ENCODE measurements at places on chromosomes 3 and 15.

DNA sequence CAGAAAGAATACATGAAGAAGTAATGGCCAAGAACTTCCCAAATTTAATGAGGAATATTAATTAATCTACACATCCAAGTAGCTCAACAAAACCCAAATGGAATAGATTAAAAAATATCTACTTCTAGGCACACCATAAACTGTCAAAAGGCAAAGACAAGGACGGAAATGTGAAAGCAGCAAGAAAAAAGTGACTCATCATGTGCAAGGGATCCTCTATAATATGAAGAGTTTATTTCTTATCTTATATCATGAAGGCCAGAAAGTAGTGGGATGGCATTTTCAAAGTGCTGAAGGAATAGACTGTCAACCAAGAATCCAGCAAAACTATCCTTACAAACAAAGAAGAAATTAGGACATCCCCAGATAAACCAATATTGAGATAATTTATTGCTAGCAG is 73.9 kb upstream of the PRICKLE2 start:
- DNase-seq = no peak

- no peak for DNase-seq
Measured at GRCh38 chr15:77104155-77104554, 33.2 kb upstream of the TSPAN3 start.

GRCh38 chr3:125402639-125403038 is 27.5 kb upstream of the ZNF148 start:
- DNase-seq = no peak

DNA sequence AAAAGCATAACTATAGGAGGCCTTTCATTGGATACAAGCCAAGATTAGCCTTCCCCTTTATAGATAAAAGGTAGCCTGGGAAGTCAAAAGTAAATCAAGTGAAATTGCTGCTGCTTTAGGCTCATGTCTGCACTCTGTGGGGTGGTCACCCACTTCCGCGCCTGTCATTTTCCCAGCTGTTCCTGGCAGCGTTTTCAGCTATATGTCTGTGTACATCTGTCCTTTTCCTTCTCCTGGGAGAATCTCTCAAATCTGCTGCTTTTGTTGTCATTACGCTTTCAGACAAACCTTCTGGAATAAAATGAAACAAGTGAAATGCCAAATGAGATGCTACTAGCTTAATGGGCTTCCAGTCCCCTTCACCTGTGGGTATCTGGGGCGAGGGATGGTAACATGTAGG is 211.8 kb downstream of the MCTP2 start:
- no peak for DNase-seq

DNA sequence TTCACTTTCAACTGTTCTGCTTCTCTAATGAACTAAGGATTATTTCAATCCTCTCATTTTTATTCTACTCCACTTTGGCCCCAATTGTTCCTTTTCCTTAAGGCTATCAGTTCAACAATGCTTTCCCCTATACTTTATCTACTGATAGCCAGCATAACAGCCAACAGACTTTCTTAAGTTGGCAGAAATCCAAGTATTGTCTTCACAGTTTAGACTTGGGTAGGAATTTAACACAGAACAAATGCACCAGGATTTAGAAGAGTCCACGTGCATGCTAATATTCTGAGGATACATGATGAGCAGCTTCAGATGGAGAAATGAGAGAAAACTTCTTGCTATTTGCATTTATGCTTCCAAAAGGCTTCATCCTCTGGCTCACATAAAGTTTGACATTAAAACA is 54.8 kb downstream of the FBN1 start:
- no peak for DNase-seq

DNA sequence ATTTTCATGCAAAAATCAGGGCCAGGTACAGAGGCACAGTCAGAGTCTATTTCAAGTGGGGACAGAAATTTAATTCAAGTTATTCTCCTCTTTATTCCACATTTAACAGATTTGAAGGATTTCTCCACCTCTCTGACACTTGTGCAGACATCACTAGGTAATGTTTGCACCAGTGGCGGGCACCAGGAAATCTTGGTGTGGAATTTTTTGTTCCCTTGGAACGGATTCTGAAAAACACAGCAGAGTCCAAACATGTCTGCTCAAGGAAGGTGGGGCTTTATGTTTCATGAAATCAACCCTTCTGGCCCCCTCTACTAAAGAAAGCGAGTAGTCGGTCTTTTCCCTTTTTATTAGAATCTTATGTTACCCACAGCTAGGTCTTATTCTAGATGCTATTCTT is 271.2 kb upstream of the MDFIC2 start:
- no peak for DNase-seq

- DNase-seq = no peak
Measured at GRCh38 chr3:16412192-16412800, 101.2 kb downstream of the RFTN1 start.

- no peak for DNase-seq
Measured at GRCh38 chr15:87154761-87155160, 1075.1 kb downstream of the AGBL1 start.

DNA sequence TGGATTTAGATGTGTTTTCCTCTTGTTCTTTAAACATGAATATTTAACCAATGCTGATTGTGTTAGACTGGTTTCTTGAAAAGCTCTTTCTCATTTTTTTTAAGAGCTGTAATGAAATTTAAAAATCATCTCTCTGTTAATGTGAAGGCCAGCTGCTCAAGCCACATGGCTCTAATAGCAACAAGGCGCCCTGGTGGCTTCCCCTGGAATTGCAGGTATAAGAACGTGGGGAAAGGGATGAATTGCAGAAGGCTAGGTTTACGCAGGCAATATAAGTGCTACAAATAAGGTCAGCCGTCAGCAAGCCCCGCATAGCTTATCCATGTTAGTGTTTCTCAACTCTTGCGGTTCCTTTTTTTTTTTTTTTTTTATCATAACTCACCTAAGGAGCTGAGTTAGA is 108.5 kb downstream of the SAMMSON start:
- DNase-seq = no peak

GRCh38 chr3:40128166-40128565 is 181.3 kb upstream of the EIF1B start:
- no peak for DNase-seq

DNA sequence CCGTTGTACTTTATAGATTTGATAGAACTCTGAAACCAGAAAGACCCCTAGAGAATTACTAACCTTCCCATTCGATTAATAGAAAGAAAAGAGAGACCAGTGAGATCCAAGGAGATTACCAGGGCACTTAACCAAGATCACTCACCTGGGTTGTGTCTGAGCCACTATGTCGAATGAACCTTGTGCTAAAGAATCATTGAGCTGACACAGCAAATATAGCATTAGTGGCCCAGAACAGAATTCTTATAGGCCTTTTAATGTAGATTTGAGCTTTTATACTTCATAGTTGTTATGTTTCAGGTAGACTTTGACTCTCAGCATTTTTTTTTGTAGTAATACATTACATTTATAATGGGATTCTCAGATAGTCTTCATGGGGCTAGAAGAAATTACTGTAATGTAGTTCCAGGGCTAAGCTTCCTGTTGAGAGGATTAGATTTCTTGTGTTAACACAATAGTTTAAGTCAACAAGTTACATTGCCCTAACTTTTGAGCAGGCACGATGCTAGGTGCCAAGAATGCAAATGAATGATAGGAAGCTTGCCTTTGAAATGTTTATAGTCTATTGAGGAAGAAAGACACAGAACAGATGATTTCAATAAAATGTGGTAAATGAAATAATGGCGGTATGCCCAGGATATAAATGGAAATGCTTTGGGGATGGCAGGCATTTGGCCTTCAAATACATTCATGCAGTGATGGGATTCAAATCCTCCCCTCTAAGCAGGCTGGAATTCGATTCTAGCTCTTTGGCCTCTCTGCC is 24.4 kb upstream of the ABHD10 start:
- no peak for DNase-seq

DNA sequence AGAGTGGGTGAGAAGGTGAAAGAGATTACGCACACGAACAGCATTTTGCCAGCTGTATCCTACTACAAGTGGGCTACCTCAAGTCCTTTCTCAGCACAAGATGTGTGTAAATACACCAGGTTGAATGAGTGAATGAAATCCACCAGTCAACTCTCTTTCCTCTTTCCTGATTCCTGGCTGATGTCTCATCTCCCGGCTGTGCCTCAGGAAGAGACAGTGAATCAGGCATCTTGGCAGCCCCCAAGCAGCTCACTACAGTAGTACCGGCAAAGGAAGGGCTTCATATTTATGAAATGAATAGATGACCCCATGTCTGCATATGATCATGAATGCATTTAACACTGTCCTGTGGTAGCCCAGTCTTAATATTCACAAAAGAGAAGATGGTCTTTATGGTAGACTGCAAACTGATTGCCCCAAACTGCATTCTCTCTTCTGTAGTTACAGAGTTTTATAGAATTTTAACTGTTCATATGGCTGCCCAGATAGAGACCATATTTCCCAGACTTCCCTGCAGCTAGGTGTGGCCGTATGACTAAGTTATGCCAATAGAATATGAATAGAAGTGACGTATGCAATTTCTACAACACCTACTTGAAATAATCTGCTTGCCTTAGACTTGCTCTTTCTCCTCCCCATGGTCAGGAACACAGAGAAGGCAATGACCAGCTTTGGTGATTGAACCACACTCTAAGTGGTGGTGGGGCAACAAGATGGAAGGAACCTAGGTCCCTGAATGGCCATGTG is 22.7 kb downstream of the MGLL start:
- DNase-seq = no peak

DNA sequence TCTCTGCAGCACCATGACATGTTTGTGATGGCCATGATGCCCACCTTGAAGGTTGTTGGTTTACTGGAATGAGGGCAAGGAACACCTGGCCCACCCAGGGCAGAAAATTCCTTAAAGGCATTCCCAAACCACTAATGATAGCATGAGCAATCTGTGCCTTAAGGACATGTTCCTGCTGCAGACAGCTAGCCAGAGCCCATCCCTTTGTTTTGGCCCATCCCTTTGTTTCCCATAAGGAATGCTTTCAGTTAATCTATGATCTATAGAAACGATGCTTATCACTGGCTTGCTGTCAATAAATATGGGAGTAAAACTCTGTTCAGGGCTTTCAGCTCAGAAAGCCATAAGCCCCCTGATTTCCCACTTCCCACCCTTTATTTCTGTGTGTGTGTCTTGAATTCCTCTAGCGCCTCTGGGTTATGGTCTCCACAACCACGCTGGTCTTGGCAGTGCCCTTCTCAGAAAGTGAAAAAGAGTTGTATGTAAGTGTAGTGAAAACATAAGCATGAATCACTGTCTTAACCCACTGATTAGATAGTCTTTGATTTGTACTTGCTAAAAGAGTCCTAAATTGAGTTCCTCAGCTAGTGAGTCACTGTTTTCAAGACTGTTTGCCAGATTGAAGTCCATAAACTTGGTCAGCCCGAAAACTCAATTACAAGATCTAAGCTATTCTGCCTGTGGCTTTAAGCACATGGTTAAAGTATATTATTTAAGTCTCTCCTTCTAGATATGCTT is 19.0 kb upstream of the CCR2 start:
- no peak for DNase-seq
